Transverse colon (tissue), 4 donors: ENCODE measurements at places on chromosomes 1 and 21. TPM values are rescaled to one million over a fixed set of nuclear protein-coding genes. Genes with fewer than 3 reads are reported as not detected.
A peak's percentile ranks its signal among the peaks of the same experiment; 100 is the strongest.

RHCE gene
- total RNA-seq: not detected

TNFSF4 gene
- 1.5 TPM for total RNA-seq

DNA sequence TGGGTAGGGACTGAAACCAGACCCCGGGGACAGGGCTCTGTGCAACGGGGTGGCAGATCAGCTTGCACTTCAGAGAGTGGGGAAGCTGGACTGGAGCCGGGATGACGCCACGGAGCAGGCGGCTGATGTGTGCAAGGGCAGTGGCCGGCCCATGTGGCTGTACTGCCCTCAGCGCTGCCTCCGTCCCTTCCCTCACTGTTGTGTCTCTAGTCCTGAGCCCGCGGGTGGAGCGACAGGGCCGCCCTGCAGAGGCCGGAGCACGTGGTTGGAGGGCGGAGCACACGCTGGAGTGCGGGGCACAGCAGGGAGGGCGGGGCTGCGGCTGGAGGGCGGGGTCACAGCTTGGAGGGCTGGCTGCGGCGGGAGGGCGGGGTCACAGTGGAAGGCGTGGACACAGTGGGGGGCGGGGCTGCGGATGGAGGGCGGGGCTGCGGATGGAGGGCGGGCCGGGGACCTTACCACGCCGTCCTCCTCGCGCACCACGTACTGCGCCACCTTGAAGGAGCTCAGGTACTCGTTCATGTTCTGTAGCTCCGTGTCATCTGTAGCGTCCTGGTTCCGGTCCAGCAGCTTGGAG, 52.4 kb downstream of the CHD5 start:
- DNase-seq: peak; percentile 77

- DNase-seq: peak; percentile 84
Observed at GRCh38 chr1:27686223-27686990, 14.4 kb upstream of the IFI6 start.

CENPL gene
- total RNA-seq: 4.9 TPM

DNA sequence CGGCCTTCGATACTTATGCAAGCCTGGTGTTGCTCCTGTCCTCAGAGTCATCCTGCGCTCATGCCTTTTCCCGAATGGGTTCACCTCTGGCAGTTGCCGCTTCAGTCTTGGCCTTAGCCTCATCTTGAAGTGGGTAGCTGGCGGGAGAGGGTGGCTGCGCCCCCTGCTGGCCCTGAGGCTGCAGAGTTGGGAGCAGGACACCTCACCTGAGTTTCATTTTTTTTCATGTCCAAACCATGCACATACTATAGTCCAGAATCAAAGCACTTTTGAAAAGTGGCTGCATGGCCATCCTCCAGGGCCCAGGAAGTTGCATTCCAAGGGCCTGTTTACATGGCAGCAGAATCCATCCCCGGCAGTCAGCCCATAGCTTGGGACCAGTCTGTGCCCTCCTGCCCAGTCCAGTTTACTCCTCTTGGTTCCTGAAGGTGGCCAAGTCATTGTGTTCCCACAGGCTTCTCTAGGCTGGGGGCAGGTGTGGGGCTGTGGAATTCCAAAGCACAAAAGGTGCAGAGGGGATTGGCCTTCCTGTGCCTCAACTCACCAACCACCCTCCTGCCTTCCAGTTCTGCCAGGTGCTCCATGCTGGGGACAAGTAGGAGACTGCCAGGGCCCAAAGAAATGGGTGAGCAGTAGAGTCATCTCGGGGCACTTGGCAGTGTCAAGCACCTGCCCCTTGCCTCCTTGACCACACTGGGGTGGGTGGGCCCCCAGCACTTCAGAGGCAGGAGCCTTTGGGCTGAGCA, 44.0 kb downstream of the YARS1 start:
- peak; percentile 89 for DNase-seq

PIGM gene
- 3.8 TPM for total RNA-seq
